NAMALWA (cell line): ENCODE measurements at places on chromosomes 2 and 18.

- DNase-seq, result no peak
Measured at GRCh38 chr2:141767691-141768090, 363.1 kb downstream of the LRP1B start.

- no peak for DNase-seq
Measured at GRCh38 chr2:74036010-74036409, 51.3 kb downstream of the TET3 start.

DNA sequence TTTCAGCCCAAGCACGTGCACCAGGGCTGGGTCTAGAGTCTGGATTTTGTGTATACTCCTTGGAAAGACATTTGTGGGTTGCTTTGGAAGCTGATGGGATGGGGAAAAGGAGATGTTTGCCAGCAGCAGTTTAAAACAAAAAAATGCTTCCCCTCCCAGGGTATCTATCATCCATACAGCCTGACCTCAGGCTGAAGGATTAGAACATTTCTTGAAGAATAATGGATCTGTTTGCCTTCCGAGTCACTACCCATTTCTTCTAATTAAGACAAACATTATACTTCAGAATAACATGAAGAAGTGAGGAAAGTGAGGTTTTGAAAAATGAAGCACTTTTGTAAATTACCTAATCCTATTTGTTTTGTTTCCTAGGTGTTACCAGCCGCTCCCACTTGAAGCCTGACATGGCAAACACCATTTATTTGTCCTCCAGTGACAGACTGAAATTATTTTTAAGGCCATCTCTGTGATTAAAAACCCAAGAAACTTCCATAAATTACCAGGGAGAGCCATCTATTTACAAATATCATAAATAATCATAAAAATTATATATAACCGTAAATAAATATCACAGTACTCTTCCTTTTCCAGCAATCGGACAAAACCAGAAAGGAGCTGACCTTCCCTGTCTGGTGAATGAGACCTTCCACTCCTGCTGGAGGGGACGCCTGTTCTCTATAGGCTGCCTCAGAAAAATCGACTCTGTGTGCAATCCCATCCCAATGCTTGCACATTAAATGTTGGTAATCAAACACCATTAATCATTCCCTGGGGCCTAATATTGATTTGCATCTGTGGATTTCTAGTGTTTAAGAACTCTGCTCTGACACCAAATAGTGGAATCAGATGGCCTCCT is 106.8 kb downstream of the C1D start:
- DNase-seq, result no peak

DNA sequence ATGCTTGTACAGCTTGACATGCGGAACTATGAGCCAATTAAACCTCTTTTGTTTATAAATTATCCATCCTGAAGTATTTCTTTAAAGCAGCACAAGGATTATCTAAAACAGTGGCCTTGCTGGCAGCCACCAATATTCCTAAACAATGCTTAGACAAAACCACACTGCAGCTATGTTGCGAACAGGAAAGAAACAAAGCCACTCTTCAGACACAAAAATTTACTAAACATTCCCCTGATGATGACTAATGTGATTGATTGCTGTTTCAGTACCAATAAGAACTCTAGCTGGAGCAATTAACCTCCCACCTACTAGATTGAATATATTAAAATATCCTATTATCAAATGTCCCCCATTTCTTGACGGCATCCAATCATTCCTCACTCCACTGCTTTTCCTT is 325.8 kb upstream of the REG3G start:
- no peak for DNase-seq

GRCh38 chr2:127826047-127826446 is 15.1 kb upstream of the WDR33 start:
- no peak for DNase-seq

DNA sequence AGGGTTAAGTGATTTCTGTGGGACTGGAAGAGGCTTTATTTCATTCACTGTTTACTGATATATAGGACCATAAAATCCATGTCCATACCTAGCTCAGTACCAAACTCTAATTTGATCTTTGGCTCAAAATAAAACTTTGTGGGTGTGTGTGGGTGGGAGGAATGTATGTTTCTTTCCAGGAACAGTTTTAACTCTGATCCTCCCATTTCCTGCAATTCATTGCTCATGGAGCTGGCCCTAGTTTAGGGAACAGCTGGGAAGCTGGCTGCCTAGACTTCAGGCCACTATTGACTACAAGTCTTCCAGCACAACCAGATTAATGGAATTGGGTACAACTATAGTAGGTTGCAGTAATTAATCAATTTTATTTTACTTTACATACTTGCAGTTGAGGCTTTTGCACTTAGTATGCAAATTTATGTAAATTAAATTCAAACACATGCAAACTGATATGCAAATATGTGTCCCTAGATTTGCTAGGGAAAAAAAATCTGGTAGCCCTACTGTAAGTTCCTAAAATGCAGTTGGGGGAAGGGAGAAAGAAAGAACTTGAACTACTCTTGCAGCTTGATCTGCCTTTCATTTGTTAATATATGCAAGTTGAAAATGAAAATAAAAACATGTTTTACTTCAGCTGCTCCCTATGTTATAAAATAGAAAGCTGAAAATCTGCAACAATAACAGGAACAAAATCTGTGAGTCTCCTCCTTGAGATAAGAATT is 1070.3 kb upstream of the CELF4 start:
- DNase-seq, result peak; percentile 2
